ENCODE measurements at places on chromosomes 6 and 20.

GRCh38 chr20:57195469-57196100 is 70.9 kb downstream of the BMP7 start:
- DNase-seq, result no peak

DNA sequence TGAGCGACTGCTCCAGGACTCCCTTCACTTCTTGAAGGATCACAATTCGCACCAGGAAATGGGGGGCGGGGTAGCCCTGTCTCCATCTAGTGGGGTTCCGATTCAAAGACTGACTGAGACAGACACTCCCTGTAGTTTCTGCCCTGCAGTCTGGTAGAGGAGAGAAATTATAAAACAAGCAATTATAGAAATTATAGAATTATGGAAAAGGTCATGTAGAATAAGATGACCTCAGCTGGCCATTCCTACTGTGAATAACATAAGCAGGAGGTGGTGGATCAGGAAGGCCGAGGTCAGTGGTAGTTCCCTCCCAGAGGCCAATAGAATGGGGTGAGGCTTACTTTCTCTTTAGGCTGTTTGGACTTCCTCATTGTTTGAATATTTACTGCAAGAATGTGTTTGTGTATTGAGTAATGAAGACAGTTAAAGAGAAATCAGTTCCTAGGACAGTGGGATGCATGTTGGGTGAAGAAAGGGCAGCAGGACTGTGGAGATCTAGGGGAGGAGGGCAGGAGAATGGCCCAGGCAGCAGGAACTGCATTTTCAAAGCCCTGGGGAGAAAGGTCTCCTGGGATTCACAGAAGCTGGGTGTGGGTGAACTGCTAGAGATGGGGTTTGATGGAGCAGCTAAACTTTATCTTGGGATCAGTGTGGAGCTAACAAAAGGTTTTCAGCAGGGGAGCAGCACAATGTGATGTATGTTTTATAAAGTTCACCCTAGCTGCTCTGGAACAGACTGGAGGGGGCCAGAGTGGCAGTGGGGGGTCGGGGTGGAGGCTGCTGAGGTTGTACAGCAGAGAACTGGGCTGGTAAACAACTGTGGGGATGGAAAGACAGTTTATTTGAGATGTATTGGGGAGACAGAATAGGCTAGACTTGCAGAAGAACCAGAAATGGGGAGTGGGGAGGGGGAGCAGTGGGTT is 2.1 kb downstream of the ZNF341 start:
- no peak for DNase-seq

DNA sequence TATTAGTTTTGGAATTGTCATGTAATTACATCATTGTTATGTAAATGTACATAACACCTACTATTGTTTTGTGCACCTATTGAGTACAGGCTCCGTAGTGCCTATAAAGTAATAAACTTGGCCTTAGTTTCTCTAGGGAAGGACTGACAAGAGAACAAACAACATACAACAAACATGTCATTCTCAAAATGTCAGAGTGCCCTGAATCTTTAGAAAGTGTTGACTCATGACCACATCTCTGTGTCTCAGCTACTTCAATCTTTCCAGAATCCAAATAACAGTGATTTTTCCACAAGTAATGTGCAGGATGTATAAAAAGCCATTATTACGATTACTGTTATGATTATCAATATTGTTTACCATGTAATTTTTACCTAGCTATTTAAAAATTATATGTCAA is 17.2 kb downstream of the LAMP5 start:
- DNase-seq, result no peak

GRCh38 chr6:89161326-89162046 is 15.6 kb downstream of the PM20D2 start:
- no peak for DNase-seq

GRCh38 chr20:55977690-55978459 is 27.4 kb downstream of the CBLN4 start:
- no peak for DNase-seq

GRCh38 chr6:153145591-153145990 is 14.5 kb upstream of the RGS17 start:
- no peak for DNase-seq

DNA sequence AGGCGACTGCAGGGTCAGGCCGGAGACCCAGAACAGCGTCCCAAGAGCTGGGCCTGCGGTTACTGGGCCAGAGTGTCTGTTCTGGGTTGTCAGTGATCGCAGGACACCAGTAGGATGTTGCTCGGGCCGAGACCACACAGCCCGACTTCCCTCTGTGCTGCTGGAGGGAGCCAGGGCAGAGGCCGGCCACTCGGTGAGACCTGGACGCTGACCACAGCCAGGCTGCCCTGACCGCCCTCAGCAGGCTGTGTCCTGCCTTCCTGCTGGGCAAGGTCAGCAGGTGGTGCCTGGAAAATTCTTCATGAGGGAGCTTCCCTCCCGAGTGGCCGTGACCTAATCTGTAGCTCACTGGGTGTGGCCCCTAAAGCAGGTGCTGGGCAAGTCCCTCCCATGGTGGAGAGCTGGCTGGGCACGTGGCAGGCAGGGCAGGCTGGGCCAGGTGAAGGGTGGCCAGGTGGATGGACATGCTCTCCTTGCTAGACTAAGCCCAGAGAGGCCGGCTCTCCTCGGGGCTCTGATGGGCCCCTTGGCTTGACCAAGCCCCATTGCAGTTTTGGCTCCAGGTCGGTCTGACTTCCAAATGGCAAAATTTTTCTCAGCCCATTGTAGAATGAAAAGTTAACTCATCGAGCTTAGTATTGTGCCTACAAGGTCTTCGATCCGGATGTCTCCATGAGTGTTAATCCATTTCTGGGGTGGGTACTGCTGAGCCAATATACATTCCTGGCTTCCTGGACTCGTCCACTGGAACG is 1.9 kb downstream of the SLCO4A1 start:
- DNase-seq, result no peak

GRCh38 chr6:129345890-129346289 is 364.1 kb downstream of the ARHGAP18 start:
- DNase-seq, result no peak

DNA sequence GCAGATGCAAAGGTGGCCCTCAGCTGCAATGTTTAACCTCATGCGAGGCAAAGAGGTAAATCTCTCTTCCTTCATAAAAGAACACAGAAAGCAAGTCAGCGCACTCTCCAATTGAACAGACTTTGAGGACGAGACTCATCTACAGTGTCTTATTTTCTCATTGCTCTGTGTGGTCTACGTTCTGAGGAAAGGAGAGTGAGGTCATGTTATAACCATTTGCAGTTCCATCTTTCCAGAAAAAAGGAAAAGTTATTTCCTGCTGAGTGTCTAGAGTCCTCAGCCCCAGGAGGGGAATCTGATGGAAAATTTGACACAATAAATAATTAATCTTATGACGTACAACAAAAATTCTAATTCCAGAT is 35.6 kb upstream of the THBS2 start:
- DNase-seq, result no peak

GRCh38 chr20:11389186-11389585 is 528.5 kb upstream of the BTBD3 start:
- DNase-seq, result no peak

DNA sequence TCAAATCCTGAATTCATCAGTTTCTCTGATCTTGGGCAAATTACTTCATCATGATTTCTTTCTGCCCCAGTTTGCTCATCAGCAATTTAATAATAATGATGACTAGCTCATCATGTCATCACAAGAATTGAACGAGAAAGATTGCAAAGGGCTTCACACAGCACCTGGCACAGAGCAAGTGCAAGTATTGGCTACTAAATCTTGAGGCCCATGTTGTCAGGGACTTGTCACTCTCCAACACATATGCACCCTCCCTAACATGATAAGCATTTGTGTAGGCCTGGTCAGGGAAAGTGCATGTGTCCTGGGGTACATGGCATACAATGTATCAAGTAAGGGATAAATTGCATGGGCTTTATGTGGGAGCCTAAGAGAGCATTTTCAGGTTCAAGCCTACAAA is 6.4 kb downstream of the SMLR1 start:
- DNase-seq, result no peak
